ENCODE measurements at places on chromosomes 5 and 9.

DNA sequence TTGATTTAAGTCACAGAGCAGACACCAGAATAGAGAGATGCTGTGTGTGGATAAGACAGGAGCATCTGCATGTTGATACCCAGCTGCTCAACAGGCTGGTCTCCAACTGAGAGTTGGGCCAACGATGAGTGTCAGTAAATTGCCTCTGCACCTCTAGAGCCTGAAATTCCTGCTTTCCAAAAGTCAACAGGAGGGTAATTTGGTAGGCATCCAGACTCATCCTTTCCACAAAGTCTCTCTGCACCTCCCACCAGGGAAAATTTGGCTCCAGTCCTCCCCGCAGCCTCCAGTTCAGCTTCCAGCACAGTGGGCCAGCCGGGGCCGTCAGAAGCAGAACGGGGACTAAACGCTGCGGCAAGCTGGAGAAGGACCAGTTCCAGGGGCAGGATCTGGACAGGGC lies 136.9 kb downstream of the RFK start:
- no peak for DNase-seq

- DNase-seq, result no peak
These were observed 258.1 kb downstream of the SYK start for GRCh38 chr9:91059713-91060112.

GRCh38 chr5:142780871-142781270 lies 10.7 kb downstream of the ARHGAP26 start:
- DNase-seq, result no peak

DNA sequence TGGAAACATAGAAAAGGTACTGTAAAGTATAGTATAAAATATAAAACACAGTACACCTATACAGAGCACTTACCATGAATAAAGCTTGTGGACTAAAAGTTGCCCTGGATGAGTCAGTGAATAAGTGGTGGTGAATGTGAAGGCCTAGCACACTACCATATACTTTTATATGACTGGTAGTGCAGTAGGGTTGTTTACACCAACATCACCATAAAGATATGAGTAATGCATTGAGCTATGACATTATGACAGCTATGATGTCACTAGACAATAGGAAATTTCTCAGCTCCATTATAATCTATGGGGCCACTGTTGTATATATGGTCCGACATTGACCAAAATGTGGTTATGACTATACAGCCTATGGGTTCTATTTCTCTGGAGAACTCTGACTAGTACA lies 291.8 kb upstream of the ACTBL2 start:
- DNase-seq, result no peak

- no peak for DNase-seq
These were observed 68.5 kb downstream of the RICTOR start for GRCh38 chr5:39005566-39006232.

DNA sequence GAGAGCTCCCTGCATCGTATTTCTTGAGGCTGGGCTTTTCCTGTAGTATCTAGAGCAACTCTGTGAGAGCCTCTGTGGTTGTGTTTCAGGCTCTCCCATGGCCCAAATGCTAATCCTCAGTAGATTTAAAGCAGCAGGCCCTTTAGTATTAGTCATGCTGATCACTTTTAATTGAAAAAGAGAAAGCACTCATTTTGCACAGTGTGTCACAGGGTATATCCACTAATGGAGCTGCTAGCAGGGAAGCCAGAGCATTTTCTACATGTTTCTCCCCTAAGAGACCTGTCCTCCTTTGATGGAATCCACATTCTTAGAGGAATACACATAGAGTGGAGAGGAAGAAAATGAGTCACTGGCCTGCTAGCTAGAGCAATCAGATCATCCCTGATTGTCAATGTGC lies 348.5 kb downstream of the TMEM232 start:
- no peak for DNase-seq

GRCh38 chr5:109450129-109450877 lies 40.5 kb upstream of the PJA2 start:
- no peak for DNase-seq

GRCh38 chr9:87718852-87719612 lies 6.9 kb upstream of the CTSL start:
- no peak for DNase-seq

DNA sequence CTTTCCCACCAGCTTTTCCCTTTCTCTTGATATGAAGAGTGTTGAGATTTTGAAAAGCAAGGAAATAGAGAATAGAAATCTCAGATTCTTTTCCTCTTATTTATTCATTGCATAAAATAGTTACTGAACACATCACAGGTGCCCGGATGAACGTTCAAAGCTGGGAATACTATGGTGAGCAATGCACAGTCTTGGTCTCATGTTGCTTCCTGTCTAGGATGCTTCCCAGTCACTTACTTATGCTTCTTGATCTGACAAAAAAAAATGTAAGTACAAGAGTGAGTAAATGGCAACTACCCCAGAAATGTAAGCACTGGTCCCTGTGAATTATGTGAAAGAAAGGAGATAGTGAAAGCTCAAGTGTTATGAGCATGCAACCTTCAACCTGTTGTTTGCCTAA lies 153.5 kb upstream of the S1PR3 start:
- DNase-seq, result no peak

DNA sequence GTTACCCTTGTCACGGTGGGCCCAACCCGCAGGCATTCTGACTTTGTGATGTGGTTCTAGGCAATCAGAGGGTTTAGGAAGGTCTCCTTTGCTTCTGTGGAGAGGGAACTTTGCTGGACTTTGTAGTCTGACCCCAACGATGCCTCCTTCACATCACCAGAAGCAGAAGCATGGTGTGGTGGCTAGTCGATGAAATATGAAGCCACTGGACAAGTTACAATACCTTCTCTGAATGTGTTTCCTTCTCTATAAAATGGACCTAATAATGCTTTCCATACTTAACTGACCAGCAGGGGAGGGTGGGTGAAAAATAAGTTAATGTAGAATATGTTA lies 607 bp downstream of the SPEF2 start:
- DNase-seq, result no peak

DNA sequence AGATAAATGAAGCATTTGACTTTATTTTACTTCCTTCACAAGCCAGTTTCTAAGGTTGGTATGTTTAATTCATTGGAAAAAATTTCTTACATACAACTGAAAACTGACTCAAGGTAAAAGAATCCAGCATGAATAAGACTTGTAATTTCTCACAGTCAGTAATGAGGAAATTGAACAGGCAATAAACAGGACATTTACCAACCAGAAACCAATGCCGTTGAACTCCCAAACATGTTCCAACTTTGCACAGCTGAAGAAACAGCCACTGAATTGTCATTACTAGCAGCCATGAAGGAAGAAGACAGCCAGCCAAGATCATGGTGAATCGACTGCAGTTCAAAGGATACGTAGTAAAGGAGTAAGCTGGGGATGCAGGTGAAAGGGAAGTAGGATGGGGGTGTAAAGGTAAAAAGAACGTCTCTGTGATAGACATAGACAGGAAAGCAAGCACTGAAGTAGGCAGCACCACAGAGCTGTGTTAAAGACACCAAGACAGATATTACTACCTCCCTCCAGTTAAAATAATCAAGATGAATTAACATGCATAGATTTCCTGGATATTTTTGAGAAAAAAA lies 21.3 kb upstream of the SLC12A2 start:
- DNase-seq, result no peak

DNA sequence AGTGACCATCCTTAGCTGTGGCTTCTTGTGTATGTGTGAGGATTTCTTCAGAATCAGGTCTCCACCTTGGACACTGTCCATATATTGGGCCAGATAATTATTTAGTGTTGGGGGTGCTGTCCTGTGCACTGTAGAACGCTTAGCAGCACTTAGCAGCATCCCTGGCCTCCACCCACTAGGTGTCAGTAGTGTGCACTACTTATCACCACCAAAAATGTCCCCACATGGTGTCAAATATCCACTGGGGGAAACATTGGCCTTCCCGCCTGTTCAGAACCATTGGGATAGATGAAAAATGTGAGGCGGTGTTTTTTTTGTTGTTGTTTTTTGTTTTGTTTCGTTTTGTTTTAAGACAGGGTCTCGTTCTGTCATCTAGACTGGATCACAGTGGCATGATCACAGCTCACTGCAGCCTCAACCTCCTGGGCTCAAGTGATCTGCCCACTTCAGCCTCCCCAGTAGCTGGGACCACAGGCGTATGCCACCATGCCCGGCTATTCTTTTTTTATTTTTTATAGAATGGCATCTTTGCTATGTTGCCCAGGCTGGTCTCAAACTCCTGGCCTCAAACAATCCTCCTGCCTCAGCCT lies 67.7 kb downstream of the TENT4A start:
- DNase-seq, result no peak

DNA sequence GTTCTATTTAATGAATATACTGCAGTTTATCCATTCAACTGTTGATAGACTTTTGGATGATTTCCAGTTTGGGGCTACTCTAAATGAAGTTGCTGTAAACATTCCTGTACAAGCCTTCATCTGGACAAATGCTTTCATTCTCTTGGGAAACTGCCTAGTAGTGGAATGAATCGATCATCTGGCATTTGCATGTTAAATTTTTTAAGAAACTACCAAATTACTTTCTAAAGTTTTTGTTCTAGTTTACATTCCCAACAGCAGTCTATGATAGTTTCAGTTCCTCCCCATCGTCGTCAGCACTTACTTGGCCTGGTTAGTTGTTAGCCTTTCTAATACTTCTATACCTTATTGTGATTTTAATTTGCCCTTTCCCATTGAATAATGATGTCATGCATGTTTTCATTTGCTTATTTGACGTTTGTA lies 306.3 kb downstream of the FER start:
- DNase-seq, result no peak

DNA sequence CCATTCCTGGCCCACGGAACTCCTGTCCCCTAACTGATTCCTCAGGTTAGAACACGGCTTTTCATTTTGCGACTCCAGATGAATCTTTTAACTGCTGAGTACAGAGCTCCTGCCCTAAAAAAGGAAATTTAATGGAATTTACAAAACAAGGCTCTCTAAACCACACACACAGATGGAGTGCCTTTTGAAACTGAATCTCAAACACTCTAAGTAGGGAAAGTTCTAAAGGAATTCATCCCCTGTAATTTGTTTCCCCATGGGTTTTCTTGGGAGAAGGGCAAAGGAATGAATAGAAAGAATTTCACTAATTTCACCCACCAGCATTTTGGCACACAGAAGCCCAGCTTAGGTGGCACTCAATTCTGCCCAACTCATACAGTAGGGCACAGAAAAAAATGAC lies 106.5 kb downstream of the THBS4 start:
- DNase-seq, result no peak

- peak; percentile 25 for DNase-seq
These were observed at the start of gene DOCK2 for GRCh38 chr5:169637085-169637548. Gene DOCK2 (plus strand): TSS chr5:169637275. CDS start chr5:169637327, 52 bp downstream.

DNA sequence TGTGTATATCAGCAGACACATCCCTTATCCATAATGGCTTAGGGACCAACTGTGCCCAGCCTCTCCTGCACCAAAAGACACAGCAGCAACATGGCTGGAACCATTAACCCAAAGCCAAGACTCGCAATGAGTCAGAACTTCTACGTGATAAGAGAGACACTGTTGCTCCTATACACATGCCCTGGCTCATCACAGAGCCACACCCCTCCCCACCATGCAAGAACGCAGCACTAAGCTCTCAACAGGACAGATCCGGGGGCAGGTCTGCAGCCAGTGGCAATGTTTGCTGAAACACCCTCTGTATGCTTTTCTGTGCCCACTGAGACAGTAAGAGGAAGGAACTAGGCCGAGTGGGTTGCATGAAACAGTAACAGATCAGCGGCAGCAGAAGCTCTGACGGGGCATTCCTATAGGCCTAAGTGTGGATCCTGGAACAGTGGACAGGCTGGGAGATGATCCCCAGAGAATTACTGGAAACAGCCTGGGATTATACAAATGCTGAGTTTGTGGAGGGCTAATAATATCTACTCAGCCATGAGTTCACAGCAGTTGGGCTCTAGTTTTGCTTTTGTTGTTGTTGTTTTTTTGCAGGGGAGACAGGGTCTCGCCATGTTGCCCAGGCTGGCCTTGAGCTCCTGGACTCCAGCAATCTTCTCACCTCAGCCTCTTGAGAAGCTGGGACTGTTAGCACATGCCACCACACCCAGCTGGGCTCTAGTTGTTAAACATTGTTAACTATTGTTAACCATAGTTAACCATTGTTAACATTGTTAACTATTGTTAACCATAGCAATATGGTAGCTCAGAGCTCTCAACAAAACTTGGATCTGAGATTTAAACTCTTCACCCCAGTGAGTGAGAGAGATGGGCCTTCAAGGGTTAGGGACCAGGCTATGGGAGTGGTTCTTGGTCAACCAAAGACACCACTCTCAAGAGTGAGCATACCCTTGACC lies 41.0 kb downstream of the B4GALT1 start:
- DNase-seq, result no peak

DNA sequence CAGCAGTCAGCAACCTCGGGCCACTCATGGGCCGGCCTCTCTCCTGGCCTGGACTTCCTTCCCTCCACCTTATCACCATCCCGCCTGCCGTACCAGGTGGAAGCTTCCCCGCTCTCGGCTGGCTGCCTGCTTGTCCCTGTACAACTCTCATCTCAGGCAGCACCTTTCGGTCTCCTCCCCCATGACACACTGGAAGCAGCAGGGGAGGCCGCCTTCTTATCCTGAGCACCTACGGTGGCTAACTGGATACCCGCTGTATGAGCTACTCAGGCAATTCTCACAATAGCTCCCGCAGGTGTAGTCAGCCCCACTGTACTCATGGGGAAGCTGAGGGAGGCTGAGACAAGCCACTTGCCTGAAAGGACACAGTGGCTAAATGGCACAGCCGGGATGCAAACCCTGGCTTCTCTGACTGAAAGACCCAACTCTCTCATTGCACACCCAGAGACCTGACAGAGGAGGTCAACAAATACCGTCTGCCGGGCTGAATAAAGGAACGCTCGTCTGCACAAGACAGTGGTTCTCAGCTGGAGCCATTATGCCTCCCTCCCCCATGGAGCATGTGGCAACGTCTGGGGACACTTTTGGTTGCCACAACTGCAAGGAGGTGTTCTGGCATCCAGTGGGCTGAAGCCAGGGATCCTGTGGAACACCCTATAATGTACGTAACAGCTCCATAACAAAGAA lies 9.6 kb downstream of the STK10 start:
- DNase-seq, result no peak

GRCh38 chr9:127921557-127922120 lies 4.8 kb upstream of the ST6GALNAC4 start:
- DNase-seq, result peak; percentile 66

DNA sequence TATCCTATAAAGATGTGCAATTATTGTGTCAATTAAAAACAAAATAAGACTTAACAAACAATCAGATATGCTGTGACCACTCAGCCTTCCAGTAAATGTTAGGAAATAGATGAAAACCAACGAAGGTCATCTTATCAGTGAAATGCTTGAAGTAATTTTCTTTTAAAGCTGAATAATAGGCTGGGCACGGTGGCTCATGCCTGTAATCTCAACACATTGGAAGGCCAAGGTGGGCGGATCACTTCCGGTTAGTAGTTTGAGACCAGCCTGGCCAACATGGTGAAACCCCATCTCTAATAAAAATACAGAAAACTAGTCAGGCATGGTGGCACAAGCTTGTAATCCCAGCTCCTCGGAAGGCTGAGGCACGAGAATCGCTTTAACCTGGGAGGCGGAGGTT lies 31.2 kb downstream of the NLN start:
- DNase-seq, result no peak

- no peak for DNase-seq
These were observed 228.3 kb downstream of the CACNA1B start for GRCh38 chr9:138105561-138106505.

Data from stimulated activated CD4-positive, alpha-beta T cell treated with anti-CD3 and anti-CD28 coated beads, Interleukin-1b, Interleukin-23, amount 100 ng/mL, for 1 hour (primary cell).